NCI-H2171 (cell line): ENCODE measurements at places on chromosomes 2 and 18.

DNA sequence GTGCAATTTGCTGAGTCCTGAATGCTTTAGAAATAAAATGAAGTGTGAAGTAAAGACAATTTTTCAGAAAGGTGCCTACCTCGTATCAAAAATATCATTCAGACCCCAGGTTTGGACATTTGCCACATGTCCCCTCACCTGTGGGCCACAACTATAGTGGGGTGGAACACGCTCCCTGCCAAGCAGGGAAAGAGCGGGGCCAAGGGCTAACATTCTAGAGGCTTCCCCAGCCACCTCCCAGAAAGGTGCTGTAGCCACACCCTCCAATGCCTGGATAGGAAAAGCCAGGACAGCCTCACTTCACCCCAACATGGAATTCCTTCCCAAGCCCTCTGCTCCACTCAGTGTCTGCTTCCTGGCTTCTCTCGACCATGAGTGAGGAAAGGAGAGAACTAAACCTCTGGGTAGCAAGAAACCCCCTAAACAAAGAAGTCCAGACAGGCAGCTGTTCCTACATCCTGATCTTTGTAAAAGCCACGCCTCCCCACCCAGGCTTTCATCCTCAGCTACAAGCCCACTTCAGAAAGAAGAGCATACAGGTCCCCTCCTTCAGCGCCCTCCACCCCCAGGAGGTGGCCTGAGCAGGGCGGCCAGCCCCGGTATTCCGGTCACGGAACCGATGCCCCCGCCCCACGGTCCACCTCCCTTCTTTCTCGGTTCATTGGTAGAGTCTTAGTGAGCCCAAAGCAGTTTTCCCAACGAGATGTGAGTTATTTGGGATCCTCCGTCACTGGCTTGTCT is 2.1 kb downstream of the COL6A3 start:
- DNase-seq = no peak

- no peak for DNase-seq
Measured at GRCh38 chr2:18662689-18663088, 73.3 kb upstream of the NT5C1B start.

DNA sequence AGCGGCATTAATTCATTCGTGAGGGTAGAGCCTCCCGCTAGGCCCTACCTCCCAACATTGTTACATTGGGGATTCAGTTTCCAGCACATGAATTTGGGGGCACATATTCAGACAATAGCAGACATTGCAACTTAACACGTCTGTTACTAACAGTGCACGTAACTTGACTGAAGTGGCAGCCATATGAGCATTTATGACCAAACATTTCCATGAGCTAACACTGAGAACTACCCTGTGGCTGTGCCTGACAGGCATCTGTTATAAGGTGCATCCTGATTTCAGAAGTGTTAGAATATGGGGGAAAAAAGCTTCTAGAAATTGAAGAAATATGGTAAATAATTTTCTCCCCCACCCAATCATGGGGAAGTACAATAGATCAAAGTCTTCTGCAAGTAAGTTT is 24.5 kb downstream of the MALT1 start:
- no peak for DNase-seq

GRCh38 chr18:44740000-44740399 is 59.3 kb downstream of the SETBP1 start:
- DNase-seq = no peak

GRCh38 chr2:55365303-55365702 is 54.4 kb downstream of the CCDC88A start:
- no peak for DNase-seq
